ENCODE measurements at places on chromosomes 2 and 18.
A peak's percentile ranks its signal among the peaks of the same experiment; 100 is the strongest.

- DNase-seq: peak; percentile 15
These were observed at the start of gene GPR155 for GRCh38 chr2:174486563-174487107. Gene GPR155, minus strand, starts transcription at chr2:174487029. Its CDS starts 5,073 bp downstream, at chr2:174481956.

DNA sequence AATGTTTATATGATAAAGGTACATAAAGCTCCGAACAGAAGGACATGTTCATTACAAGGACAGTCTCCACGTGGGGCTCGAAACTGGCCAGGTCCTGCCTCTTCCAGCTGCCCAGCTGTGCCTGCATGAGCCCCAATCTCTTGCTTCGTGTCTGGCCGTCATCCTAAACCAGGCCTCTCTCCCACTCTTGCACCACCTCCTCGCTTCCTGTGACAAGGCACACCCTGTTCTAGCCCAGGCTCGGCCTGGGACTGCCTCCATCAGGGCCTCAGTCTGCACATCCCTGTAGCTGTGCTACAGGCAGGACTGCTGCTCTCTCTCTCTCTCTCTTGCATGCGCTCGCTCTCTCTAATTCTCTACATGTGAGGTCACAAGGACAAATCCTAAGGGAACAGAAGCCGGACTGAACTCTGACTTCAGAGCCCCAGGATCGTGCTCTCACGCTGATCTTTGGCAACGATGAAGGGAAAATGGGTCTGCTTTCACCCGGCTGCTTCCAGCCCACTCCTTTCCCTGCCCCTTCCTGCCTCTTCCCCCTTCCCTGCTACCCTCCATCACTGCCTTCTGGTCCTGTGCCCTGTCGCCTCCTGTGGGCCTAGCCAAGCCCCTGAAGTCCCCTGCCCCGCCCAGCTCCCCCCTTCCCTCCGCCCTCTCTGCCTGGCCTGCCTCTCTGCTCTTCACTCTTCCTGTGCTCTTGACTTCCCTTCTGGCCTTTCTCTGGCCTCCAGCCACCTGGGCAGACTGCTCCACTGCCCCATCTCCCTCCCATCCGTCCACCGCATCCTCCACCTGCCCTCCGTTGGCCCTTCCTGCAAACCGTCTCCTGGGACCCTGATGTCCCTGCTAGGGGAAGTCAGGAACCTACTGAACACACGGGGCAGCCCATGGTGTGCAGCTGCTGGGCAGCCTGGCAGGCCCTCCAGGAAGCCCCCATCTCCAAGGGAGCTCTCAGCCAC is 7.8 kb upstream of the GPR55 start:
- no peak for DNase-seq

DNA sequence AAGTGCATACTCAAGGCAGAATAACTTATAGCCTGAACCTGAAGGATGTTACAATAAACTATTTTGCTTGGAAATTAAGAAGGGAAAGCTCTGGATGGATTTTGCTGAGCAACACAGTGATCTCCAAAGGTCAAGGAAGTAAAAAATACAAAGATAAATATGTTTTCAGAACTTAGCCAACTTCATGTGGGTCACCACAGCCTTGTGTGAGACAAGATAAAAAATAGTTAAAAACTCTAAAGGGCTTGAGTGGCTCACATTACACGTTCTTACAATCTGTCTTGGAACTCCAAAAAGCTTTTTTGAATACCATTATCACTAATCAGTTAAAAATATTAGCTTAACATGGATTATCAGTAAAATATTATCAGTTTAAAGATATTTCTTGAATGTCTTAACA is 28.9 kb upstream of the MTX2 start:
- no peak for DNase-seq

DNA sequence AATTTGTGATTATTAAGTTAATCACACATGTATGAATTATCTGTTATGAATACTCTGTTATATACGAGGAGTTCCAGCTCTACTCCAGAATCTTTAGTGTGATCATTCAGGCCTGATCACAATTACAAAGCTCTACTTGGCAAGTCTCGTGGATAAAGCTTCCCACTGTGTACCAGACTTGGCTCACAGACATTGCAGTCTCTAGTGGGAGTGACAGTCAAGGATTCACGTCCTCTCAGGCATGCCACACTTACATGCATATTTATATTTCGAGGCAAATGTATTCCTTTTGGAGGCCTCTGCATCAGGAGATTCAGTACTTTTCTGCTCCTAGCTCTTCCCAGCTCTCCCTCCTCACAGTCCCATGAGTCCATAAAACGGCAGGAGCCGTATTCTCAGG is 403.4 kb upstream of the CDH7 start:
- DNase-seq: no peak

DNA sequence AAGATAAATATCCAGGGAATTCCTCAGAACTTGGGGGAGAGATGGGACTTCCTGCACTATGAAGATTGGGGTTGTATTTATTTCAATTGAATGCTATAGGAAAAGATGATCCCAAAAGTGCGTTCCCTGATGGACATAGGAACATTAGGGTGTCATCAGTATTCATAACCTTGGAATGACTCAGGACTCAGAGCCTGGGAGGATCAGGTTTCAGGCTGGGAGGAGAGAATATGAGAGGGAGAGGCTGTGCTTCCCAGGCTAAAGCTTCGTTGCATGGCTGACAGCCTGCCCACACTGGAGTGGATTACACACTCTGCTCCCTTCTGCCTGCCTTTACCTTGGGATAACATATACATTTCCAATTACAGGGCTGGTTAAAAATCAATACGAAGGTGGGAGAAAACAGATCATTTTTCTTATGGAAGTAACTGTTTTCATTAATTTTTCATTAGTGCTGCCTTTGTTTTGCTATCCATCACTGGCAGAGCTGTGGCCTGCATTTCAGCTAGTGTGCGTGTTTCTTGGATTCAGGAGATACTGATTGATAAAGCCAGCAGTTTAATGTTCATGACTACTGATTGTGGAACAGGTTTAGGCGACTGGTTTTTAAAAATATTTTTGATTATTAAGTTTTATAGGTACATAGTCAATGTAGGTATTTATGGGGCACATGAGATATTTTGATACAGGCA is 118.7 kb downstream of the KCTD1 start:
- DNase-seq: no peak

DNA sequence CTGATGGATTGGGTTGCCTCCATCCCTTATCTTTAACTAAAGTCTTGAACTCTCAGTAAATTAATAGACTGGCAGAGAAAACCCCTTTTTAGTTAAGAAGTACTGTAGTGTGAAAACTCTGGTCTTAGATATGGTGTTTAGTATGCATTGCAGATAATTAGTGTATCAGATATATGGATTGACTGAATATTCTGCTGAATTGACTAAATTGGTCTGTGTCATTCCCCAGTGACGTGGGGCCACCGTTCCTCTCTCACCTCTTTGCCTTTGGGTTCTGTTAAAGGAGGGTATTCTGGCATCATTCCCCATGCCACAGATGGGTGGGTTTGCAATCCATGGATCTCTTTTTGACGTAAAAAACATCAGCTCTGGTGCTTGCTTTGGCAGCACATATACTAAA is 67.1 kb upstream of the XPO1 start:
- DNase-seq: no peak

DNA sequence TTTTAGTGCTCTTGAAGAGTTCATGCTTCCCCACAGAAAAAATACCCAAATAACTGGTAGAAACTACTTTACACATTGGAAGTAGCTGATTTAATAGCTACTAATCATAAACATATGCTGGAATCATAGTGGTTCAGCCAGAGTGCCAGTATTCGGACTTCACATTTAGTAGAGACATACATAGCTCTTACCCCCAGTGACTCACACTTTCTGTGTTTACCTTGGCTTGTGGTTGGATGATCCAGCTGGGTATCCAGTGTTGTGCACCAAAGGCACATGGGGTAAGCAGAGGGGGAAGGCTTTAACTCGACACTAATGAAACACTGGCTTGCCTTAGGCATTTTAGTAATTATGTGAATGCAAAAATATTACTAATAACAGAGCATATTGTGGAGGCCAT is 18.1 kb downstream of the ARHGAP28 start:
- DNase-seq: no peak

DNA sequence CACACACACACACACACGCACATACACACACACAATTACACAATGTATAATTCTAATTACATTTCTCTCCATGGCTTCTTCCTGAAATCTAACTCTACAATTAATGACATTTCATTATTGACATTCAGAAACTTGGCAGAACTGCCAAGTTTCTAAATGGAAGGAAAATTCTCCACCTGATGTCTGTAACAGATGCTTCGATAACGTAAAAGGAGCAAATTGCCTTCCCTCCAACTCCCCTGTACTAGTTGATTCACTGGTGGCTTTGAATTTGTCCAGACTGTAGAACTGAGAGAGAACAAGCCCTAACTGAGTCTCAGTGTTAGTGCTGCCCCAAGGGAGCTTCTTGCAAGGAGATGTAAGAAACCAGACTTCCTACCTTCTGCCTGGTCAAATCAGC is 255.1 kb upstream of the TMEM200C start:
- no peak for DNase-seq

GRCh38 chr2:170054997-170055396 is 123.0 kb upstream of the MYO3B start:
- no peak for DNase-seq

DNA sequence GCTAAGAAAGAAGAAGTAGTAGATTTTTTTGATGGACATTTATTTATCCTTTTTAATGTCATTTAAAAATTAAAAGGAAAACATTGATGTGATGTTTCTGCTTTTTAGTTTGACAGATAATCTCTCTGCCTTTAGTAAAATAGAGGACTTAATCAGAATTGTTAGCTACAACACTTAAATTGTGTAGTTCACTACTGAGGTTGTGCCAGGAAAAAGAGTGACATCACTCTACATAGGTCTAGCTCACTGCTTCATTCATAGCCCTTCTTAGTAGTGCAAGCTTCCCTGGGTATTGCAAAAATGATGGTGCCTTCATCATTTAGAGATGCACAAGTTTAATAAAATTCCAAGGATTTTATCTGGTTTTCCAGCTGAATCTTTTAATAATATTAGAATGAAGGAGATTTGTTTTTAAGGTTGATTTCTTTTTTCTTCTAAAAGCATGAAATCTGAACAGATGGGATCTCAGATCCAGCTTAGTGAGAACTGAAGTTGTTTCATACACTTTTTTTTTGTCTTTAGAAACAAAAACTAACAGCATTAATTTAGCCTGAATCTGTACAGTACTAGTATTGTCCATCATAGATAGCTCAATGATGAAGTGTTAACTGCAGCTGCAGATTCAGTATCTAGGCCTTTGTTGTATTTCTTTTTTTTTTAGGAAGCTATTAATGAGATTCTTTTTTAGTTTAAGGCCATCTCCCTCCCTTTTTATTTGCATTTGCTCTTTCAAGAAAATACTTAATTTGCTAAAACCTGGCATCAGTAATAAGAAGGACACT is 20.6 kb upstream of the TMEFF2 start:
- no peak for DNase-seq

- DNase-seq: no peak
These were observed 284.6 kb downstream of the SP3 start for GRCh38 chr2:173680574-173680973.

- DNase-seq: no peak
These were observed 74.2 kb downstream of the ZFP36L2 start for GRCh38 chr2:43152186-43152585.

GRCh38 chr18:37967261-37967660 is 401.7 kb upstream of the CELF4 start:
- DNase-seq: no peak

- no peak for DNase-seq
These were observed 27.2 kb downstream of the PXDN start for GRCh38 chr2:1717113-1717512.

- DNase-seq: no peak
These were observed 82.1 kb downstream of the HS6ST1 start for GRCh38 chr2:128236491-128237035.

GRCh38 chr2:174914853-174915760 is 90.1 kb downstream of the CHN1 start:
- no peak for DNase-seq

DNA sequence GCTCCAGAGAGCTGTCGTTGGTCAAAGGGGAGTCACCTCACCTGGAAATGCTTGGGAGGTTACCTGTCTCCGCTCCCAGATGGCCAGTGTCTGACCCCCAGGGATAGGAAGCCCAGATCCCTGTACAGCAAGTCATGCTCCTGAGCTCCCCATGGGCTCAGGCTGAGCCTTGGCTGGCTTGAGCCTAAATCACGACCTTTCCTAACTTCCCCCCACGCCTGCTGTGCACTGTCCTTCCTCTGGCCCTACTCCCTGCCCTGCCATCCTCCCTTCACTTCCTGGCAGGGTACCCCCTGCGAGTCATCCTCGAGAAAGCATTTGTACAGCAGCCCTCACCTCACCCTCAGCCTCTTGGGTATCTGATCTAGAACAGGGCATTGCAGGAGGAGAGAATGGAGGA is 9.2 kb upstream of the HDAC4 start:
- DNase-seq: no peak

GRCh38 chr2:16727256-16727655 is 61.6 kb upstream of the CYRIA start:
- DNase-seq: no peak

DNA sequence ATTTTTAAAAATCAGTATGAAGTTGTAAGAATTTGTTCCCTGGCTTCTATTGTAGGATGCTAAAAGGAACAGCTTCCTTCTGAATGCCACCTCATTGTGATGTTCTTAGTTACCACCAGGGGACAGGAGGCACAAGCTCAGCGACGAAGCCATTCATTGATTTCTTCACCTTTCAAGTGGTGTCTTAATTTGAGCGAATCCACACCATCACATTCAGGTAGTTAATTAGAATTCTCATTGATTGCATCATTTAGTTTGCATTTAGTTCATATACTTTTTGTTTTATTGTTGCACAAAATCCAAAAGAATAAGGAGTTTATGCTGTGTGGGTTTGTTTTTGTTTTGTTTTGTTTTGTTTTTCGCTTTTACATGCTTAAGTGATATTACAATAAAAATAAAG is 23.1 kb downstream of the CYP27C1 start:
- DNase-seq: no peak

- no peak for DNase-seq
These were observed 24.4 kb downstream of the RBMS1 start for GRCh38 chr2:160469164-160469563.

GRCh38 chr18:28494151-28494550 is 317.2 kb upstream of the CDH2 start:
- no peak for DNase-seq

DNA sequence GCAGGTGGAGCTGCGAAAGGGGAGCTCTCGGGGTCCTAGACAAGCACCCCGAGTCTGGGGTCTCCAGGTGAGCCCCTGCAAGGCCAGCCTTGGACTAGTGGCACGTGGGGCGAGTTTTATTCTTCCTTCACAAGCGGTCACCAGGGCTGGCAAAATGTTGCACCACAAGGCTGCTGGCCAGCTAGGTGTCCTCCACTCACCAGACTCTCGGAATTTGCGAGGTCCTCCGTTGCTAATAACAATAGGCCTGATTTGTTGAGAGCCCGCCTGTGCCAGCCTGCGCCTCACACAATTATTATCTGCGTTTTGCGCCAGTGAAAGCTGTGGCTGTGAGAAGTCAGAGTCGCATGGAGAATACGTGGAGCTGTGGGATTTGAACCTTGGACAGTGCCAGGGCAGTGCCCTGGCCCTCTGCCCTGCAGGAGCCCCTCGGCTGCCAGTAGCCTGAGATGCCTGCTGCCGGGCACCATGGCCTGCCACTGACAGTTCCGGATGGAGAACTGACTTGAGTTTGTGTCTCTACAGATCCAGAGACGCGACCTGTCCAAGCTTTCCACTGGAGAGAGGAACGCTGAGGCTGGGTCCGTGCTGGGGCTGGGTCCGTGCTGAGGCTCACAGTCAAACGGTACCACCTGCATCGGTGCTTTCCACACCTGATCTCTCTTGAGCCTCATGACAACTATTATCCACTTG is 77.6 kb upstream of the ODC1 start:
- no peak for DNase-seq

Data from CD4-positive, alpha-beta T cell treated with Interleukin-6 at 100 ng/mL for 8 hours (primary cell).